OCI-M1 (cell line): ENCODE measurements at places on chromosomes 5 and 9.
A peak's percentile ranks its signal among the peaks of the same experiment; 100 is the strongest.

DNA sequence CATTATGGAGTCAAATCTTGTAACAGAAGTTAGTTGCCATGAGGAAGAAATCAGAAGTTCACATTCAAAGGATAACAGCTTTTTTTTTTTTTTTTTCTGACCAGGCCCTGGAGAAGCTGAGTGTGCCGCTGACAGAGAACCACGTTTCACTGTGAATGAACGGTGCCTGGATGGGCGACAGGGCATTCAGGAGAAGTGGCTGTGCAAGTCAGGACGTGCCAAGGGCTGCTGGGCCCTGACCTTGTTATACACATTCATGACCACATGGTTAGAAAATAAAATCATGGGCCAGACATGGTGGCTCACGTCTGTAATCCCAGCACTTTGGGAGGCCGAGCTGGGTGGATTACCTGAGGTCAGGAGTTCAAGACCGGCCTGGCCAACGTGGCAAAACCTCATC lies 91.6 kb downstream of the ANKH start:
- DNase-seq = no peak

GRCh38 chr9:136078024-136078423 lies 17.1 kb downstream of the NACC2 start:
- DNase-seq = no peak

DNA sequence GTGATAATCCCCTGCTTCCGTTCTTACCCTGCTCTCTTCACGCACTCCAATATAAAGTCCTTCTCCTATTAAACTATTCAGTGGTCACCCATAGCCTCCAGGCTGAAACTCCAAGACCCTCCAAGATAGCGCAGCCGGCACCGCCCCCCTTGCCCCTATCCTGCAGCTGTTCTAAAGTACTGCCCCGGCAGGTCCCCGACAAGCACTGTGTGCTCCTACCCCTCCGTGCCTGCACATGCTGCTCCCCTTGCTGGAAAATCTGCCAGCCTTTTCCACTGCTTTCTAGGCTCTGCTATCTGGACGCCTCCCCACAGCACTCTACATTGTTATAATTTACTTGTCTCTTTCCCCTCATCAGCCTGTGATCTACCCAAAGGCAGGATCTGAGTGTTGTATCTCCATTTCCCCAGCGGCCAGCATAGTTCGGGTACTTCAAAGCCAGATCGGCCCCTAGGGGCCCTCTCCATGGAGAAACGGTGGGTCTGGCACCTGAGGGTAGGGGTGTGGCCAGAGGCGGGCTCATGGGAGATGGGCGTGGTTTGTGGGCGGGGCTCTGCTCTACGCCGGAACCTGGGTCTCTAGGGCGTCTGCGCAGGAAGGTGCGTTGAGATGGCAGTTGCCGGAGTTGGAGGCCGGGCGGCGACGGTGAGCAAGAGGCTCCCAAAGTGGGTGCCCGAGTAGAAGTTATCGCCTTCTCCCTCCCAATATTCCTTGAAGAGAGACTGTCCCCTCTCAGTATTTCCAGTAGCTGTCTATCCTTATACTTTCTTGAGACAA lies 83.5 kb upstream of the RUSC2 start:
- no peak for DNase-seq

DNA sequence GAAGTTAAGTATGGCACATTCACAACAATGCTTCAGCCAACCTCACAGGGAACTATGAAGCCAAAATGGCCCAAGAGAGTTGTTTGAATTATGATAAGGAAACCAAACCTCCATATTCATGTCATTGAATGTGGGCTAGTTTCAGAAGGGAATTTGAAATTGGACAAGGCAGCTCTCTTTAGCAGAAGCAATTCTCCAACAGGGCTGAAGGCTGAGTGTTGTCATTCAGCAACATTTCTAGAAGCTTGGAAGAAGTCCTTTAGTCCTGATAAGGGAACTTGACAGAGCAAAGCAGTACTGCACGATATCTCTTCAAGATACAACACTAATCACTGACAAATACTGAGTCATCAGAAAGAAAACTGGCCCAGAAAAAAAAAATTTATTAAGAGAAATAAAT lies 115.4 kb downstream of the SLC25A46 start:
- DNase-seq = peak; percentile 13

DNA sequence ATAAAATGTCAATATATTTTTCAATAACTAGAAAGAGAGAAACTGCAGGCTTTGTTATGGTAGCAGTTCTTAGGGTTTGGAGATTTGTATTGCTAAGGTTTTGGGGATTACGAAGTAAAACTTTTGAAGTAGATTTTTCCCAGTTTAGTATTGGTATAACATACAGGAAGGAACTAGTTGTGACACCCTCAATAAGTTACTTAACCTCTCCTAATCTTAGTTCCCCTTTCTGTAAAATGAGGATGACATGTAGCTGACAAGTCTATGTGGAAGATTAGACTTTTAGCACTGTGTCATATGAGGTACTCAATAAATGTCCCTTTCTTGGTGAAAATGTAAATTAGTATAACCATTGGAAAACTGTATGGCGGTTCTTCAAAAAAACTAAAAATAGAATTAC lies 73.4 kb upstream of the ATG10 start:
- DNase-seq = peak; percentile 76

GRCh38 chr5:81313278-81313677 lies 11.9 kb downstream of the ZCCHC9 start:
- no peak for DNase-seq

- DNase-seq = no peak
Observed at GRCh38 chr9:17081814-17082213, 53.0 kb upstream of the CNTLN start.

DNA sequence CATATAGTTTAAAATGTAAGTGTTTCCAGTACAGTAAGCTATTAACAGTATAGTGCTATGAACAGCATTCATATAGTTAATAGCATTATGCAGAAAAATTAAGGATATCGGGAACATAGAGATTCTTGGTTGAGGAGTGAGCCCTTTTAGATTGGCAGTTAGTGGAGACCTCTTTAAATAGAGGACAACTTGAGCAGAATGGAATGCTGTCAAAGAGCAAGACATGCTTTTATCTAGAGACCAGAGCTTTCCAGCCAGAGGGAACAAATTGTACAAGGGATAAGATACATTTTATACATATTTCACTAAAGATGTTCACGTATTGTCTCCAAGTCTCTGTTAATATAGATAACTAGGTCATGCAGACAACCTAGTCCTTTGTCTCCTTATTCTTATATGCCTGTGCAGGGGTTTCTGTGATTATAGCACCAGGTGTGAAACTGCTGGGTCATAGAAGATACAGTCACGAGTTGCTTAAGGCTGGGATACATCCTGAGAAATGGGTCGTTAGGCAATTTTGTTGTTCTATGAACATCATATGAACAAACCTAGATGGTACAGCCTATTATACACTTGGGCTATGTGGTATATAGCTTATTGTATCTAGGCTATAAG lies 6.0 kb downstream of the IPO11 start:
- DNase-seq = no peak

GRCh38 chr5:128154943-128155342 lies 71.4 kb downstream of the SLC12A2 start:
- DNase-seq = no peak

DNA sequence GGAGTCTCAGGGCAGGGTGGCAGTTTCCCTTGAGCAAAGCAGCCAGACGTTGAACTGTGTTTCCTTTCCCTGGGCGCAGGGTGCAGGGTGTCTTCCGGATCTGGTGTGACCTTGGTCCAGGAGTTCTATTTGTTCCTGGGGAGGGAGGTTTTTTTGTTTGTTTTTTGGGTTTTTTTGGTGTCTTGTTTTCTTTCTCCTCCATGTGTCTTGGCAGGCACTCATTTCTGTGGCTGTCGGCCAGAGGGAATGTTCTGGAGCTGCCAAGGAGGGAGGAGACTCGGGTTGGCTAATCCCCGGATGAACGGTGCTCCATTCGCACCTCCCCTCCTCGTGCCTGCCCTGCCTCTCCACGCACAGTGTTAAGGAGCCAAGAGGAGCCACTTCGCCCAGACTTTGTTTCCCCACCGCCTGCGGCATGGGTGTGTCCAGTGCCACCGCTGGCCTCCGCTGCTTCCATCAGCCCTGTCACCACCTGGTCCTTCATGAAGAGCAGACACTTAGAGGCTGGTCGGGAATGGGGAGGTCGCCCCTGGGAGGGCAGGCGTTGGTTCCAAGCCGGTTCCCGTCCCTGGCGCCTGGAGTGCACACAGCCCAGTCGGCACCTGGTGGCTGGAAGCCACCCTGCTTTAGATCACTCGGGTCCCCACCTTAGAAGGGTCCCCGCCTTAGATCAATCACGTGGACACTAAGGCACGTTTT lies 3.5 kb upstream of the PHYHD1 start:
- no peak for DNase-seq
